ENCODE measurements at places on chromosomes 16 and 17. TPM values are rescaled to one million over a fixed set of nuclear protein-coding genes. Genes with fewer than 3 reads are reported as not detected.

C16orf92 gene
- not detected for total RNA-seq

PPM1E gene
- total RNA-seq: 0.09 TPM

DNA sequence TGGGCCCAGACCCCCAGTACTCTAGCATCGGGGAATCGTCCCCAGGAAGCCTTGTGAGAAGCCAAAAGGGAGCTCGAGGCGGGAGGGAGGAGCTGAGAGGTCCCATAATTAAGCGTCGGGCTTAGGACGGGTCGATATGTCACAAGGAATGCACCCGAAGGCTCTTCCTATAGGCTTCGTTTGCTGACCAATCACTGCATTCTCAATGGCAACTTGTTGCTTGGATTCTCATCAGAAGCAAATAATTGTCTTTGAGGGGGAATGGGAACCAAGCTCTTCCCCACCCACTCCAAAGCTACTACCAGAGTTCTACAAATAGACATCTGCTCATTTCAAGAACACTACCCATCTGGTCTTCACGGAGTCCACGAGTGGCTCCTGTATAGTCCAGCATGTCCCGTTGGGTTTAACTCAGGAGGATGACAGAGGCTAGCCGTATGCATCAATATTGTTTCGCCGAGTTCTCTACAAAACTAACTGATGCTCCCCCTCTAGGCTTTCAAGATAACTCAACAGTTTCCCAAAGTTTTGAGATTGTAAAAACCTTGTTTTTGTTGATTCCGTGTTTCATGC, 628 bp upstream of the BLMH start:
- peaks cover 9% of the 10 kb centered on the region for H3K4me1 ChIP-seq
- H3K36me3 ChIP-seq: no peaks in the 10 kb centered on the region
- no peaks in the 10 kb centered on the region for H3K27me3 ChIP-seq
- DNase-seq: no peak
- peak overlapping the region; percentile 55 for H3K27ac ChIP-seq

DNA sequence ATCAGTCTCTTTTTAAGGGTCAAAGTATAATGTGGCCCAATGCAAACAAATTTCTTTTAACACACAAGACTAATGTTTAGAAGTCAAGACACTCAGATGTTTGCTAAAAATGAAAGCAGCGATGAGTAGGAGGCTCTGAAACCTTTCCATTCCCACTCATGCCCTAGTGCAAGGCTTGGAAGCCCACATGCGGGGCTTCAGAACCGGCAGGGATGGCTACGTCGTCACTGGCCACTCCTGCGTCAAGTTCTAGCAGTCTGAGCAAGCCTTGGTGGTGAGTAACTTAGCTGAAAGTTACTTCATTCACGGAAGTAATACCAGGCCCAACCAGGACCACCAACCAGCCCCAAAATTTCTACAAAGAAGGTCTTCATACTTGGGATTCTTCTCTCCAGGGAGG, 14.8 kb upstream of the TMED6 start:
- H3K27me3 ChIP-seq: no peaks in the 10 kb centered on the region
- peaks cover 24% of the 10 kb centered on the region for H3K36me3 ChIP-seq
- no peak overlapping the region for H3K27ac ChIP-seq
- no peak overlapping the region for H3K4me3 ChIP-seq
- DNase-seq: no peak

DNA sequence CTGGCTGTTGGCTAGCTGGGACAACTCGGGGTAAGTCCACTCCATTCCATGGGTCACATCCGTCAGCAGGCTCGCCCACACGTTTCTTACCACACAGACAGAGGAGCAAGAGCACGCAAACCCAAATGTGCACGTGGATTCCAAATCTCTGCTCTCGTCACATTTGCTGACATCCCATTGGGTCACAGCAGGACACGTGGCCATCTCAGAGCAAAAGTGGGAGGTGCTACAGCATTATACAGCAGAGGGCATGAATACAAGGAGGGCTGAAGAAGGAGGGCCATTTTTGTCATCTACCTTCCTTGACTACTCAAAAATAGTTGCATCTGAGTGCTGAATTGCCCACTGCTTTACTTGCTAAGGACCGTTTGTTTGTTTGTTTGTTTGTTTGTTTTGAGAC, 84.7 kb downstream of the RBBP6 start:
- H3K36me3 ChIP-seq: no peaks in the 10 kb centered on the region
- H3K4me1 ChIP-seq: no peaks in the 10 kb centered on the region
- no peak overlapping the region for H3K27ac ChIP-seq
- no peak for DNase-seq
- no peaks in the 10 kb centered on the region for H3K27me3 ChIP-seq

DNA sequence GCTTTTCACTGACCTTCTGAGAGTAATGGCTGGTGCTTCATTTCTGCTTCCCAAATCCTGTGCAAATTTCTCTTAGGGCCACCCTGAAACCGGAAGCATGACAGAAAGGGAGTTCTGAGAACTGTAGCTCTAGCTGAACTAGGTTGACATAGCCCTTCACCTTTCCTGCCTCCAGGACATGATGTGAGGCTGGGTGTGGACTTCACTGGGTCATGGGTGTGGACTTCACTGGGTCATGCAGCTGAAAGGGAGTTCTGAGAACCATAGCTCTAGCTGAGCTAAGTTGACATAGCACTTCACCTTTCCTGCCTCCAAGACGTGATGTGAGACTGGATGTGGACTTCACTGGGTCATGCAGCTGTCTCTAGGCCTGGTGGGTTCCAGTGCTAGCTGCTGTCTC, 54.3 kb upstream of the NLRP1 start:
- H3K4me3 ChIP-seq: no peak overlapping the region
- no peaks in the 10 kb centered on the region for H3K4me1 ChIP-seq
- no peak for DNase-seq
- H3K27me3 ChIP-seq: no peaks in the 10 kb centered on the region
- no peaks in the 10 kb centered on the region for H3K36me3 ChIP-seq
- no peak overlapping the region for H3K27ac ChIP-seq

SPN gene
- 0.23 TPM for total RNA-seq

C17orf50 gene
- 0.17 TPM for total RNA-seq

GRCh38 chr16:22373662-22374310, 633 bp downstream of the CDR2 start:
- H3K27ac ChIP-seq: peak overlapping the region; percentile 79
- peak; percentile 60 for DNase-seq

DNA sequence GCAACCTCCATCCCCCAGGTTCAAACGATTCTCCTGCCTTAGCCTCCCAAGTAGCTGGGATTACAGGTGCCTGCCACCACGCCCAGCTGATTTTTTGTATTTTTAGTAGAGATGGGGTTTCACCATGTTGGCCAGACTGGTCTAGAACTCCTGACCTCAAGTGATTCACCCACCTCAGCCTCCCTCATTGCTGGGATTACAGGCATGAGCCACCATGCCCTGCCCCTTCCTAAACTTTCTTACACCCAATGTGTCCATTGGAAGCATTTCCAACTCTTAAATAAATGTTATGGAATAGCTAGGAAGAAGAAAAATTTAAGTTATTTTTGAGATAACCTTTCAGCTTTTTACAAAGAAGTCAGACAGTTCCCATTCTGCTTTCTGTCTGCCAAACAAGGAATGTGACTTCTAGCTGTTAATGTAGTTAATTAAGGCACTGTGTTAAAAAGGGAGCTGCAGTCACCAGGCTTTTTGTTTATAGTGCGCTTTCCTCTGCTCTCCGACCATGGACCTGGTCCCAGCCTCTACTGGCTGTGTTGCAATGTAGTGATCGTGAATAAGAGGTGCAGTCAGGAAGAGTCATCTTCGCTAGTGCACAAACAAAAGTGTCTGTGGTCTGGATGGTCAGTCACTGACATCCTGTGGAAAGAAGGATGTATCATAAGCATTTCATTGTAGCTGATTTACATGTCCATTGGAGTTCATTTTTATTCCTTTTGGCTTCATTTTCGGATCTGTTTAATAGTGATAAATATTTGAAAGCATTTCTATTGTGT, 39.7 kb downstream of the USP10 start:
- no peak overlapping the region for H3K4me3 ChIP-seq
- peaks cover 5% of the 10 kb centered on the region for H3K4me1 ChIP-seq
- H3K27me3 ChIP-seq: no peaks in the 10 kb centered on the region
- H3K27ac ChIP-seq: no peak overlapping the region
- no peaks in the 10 kb centered on the region for H3K36me3 ChIP-seq

- no peak overlapping the region for H3K4me3 ChIP-seq
- no peaks in the 10 kb centered on the region for H3K27me3 ChIP-seq
- H3K36me3 ChIP-seq: no peaks in the 10 kb centered on the region
- no peak overlapping the region for H3K27ac ChIP-seq
These were observed 4.9 kb downstream of the PHKB start for GRCh38 chr16:47465919-47466630.

GRCh38 chr17:2058586-2059546, 4.0 kb downstream of the HIC1 start:
- H3K27me3 ChIP-seq: no peaks in the 10 kb centered on the region
- H3K36me3 ChIP-seq: peaks cover 10% of the 10 kb centered on the region
- DNase-seq: peak; percentile 85

RBFOX1 gene
- not detected for total RNA-seq

PGAP6 gene
- total RNA-seq: 53.1 TPM

KCNJ18 gene
- not detected for total RNA-seq

DNA sequence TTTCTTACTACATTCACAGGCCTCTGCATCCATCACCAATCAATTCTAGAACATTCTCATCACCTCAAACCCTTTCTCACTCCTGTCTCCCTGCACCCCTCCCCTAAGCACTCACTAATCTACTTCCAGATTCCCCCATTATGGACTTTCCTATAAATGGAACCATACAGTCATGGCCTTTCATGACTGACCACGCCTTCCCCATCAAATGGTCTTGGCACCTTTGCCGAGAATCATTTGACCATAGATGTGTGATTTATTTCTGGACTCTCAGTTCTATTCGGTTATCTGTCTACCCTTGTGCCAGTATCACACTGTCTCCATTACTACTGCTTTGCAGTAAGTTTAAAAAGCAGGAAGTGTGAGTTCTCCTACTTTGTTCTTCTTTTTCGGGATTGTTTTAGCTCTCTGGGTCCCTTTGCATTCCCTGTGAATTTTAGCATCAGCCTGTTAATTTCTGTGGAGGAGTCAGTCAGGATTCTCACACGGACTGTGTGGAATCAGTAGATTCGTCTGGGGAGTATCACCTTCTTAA, 27.5 kb downstream of the GTF3C1 start:
- no peak for DNase-seq
- no peaks in the 10 kb centered on the region for H3K27me3 ChIP-seq
- no peak overlapping the region for H3K4me3 ChIP-seq
- H3K27ac ChIP-seq: no peak overlapping the region

GRCh38 chr16:81796035-81796434, 16.9 kb downstream of the PLCG2 start:
- H3K4me1 ChIP-seq: no peaks in the 10 kb centered on the region
- H3K27me3 ChIP-seq: no peaks in the 10 kb centered on the region
- no peak overlapping the region for H3K27ac ChIP-seq
- no peak for DNase-seq
- H3K4me3 ChIP-seq: no peak overlapping the region

BCL6B gene
- total RNA-seq: 1.3 TPM

GRCh38 chr17:73068322-73069153, 23.9 kb downstream of the SLC39A11 start:
- H3K27ac ChIP-seq: no peak overlapping the region
- H3K36me3 ChIP-seq: no peaks in the 10 kb centered on the region
- H3K4me3 ChIP-seq: no peak overlapping the region
- DNase-seq: no peak
- peaks cover 3% of the 10 kb centered on the region for H3K4me1 ChIP-seq

DNA sequence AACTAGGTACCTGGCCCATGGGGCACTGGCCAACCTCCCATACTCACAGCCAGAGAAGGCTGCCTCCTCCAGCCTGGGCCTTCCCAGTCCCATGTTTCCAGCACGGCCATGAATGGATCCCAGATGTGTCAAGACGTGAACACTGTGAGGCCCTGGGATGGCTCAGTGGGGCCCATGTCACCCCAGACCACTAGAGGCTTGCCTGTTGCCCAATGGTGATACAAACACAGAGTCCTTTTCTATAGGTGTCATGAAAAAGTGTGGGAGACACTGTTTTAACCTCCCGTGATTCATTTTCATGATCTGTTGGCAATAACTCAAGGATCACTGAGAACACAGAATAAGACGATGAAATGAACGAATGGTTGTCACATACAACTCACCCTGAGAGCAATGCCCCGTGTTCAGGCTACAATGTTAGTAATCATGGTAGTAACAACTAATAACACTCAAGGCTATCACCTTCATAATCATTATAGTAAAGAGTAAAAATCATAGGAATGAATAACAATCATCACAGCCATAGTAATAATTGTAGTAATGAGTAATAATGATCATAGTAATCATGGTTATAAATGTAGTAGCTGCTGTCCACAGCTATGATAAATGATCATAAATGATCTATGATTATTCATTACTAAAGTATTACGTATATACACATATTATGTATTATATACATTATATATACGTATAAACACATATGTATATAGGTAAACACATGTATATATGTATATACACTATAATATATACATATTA, 64.0 kb downstream of the DYNLRB2 start:
- DNase-seq: no peak
- no peak overlapping the region for H3K4me3 ChIP-seq
- no peaks in the 10 kb centered on the region for H3K36me3 ChIP-seq
- H3K27me3 ChIP-seq: no peaks in the 10 kb centered on the region
- no peaks in the 10 kb centered on the region for H3K4me1 ChIP-seq

DNA sequence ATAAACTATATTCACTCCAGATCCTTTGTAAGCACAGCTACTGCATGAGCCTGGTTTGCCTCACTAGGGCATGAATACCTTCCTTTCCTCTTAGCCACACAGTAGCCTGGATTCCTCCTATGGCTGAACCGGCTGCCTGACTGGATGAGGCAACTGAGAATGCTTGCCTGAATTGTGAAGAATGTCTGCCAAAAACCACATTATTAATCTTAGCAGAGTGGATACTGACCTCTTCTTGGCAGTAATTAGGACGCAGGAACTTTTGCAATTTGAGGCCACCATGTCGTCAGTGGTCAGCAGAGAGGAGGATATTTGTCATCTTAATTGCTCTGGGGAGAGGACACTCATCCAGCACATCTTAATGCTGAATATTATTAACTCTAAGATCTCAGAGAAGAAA, 651.8 kb upstream of the GOT2 start:
- H3K36me3 ChIP-seq: no peaks in the 10 kb centered on the region
- no peak overlapping the region for H3K4me3 ChIP-seq
- no peak overlapping the region for H3K27ac ChIP-seq
- no peaks in the 10 kb centered on the region for H3K27me3 ChIP-seq
- no peaks in the 10 kb centered on the region for H3K4me1 ChIP-seq

UBALD2 gene
- 24.6 TPM for total RNA-seq

All from pancreas (tissue), 10 donors.